ENCODE measurements at places on chromosomes 3 and 15.

DNA sequence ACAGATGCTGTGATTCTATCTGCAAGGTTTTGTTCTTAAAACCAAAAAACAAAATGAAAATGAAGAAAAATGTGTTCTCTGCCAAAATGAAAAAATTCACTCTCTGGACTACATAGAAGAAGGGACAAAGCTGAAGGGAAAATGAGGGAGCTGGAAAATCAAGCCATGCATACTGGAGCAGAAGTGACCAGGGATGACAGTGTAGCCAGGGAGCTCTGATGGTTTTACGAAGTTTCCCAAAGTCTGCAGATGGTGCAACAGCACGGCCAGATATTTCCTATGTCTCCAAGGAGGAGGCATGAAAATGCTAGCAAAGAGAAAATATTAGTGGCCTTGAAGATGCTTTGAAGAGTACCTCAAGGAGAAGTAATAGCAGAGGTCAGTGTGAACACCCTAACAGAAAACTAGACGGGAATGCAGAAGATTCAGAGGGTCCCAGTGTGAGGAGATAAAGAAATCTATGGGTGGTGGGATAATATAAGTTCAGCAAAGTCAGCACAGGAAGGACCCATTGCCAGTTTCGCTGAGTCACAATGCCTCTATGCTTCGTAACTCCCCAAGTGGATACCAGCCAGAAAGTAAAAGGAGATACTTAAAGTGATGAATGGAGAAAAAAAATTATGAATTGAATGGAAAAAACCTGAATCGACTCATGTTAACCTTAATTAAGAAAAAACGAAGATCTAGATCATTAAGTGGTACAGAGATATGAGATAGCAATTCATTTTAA lies 39.0 kb upstream of the POMGNT2 start:
- no peak for DNase-seq

GRCh38 chr3:167355446-167355845 lies 24.7 kb downstream of the ZBBX start:
- DNase-seq: no peak

GRCh38 chr3:158700559-158700958 lies 28.1 kb upstream of the LXN start:
- DNase-seq: no peak

DNA sequence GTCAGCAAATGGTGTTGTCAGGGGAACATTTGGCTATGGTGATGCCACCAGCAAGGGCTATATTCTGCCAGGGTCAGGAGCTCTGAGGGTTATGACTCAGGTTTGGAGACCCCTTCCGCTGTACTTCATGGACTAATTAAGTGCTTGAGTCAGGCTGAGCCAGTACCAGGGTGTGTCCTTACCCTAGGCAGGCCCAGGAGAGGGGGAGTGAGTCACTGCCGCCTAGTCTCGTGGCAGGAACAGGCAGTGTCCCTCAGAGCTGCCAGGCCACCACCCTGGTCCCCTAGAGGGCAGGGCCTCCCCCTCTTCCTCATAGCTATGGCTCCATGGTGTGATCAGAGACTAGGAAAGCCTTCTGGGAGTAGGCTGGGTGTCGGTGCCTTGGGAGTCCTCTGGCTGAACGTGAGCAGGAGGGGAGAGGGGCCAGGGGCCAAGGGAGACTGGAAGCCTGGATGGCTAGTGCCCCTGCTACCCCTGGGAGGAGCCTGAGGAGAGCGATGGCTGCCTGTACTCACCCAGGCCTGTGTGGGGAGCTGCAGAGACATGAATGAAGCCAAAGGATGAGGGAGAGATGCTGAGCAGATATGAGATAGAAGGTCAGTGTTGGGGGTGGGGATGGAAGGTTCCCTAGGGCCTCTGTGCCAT lies 10.6 kb downstream of the MAPKAPK3 start:
- no peak for DNase-seq

DNA sequence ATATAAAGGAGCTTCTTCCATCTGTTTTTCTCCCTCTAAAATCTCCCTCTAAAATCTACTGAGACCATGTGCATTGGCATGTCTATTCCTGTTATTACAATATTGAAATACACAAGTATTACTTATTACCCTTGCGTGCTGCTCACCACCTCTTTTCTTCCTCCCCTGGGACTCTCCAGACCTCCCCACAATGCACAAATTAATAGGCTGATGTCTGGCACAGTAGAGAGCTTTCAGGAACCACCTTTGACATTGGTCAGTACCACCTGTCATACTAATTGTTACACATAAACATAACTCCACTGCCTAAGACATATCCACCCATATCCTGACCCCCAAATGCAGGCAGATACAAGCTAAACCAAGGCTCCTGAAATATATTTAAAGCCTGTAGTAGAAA lies 722.6 kb downstream of the FHIT start:
- no peak for DNase-seq

GRCh38 chr3:148319960-148320359 lies 377.7 kb upstream of the AGTR1 start:
- DNase-seq: no peak

GRCh38 chr3:62708638-62709373 lies 166.4 kb downstream of the CADPS start:
- DNase-seq: no peak

DNA sequence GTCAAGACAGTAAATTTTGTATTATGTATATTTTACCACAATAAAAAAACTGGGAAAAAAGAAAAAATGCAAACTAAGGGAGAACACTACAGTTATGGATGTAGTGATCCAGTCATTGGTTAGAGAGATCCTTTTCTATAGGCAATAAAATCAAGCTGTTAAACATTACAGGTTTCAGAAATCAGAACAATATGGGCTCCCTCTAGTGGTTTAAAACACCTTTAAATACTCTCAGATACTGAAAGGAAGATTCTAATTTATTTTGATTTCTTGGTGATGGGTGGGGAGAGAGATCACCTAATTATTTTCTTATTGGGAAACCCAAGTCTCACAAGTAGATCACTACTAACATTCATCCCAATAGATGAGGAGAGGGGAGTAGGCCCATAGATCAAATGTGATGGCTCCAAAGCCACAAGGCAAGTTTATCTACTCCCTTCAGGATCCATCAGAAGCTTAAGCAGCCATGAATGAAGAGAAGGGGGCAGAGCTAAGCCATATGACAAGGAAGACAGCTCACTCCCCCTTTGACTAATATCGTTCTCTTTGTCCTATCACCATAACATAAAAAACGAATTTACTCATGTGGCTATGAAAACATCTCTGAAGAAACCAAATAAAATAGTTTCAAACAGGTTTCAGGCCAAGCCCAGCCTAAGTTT lies 118.6 kb downstream of the ANO10 start:
- no peak for DNase-seq

DNA sequence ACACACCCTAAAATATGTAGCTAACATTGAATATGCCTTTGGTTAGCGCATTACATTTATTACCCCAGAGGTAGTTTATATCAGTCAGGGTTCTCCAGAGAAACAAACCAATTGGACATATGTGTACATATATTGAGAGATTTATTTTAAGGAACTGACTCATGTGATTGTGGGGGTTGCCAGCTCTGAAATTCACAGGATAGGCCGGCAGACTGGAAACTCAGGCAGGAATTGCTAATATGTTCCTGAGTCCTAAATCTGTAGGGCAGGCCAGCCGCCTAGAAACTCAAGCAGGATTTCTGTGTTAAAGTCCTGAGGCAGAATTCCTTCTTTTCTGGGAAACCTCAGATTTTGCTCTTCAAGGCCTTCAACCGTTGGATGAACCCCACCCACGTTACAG lies 189.7 kb downstream of the CDIN1 start:
- DNase-seq: no peak

GRCh38 chr15:50790778-50791453 lies 25.4 kb upstream of the SPPL2A start:
- DNase-seq: no peak

GRCh38 chr15:99148851-99149276 lies 44.0 kb downstream of the SYNM start:
- no peak for DNase-seq

GRCh38 chr3:62546266-62546665 lies 172.9 kb upstream of the FEZF2 start:
- DNase-seq: no peak

DNA sequence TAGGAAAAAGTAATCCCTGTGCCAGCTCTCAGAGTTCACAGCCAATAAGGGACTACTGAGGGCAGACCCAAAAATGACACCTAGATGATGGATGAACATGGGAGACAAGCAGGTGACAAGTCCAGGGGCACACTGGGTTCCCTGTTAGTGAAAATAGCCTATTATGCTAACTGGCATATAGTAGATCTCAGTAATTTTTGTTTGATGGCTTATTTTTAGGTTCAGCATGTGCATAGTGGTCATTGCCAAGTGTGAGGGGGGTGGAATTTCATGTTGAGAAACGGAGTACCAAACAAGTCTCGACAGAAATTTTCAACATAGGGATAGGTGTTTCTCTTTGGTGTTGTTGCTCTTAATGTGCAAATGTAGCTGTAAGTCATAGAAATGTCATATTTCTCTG lies 6.4 kb upstream of the ITGB5 start:
- no peak for DNase-seq

DNA sequence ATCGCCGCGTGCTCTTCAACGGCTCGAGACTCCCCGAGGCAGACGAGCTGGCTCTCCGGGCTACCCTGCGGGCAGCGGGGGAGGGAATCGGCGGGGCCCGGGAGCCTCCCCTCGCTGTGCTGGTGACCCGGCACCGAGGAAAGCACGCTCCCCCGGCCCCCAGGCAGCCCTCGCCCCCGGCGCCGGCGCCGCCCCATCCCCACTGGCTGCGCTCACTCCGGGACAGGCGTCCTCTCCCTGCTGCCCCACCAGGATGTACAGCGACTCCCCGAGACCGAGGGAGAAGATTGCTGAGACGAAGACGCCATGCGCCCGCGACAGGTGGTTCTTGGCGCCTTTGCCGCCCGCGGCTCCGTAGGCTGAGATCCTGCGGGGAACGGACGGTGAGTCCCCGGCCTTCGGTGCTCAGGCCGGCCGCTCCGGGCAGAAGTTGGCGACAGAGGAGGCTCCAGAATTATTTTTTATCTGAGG lies 1.7 kb downstream of the LTK start:
- no peak for DNase-seq

GRCh38 chr15:101686718-101687117 lies 34.5 kb upstream of the TM2D3 start:
- DNase-seq: no peak

DNA sequence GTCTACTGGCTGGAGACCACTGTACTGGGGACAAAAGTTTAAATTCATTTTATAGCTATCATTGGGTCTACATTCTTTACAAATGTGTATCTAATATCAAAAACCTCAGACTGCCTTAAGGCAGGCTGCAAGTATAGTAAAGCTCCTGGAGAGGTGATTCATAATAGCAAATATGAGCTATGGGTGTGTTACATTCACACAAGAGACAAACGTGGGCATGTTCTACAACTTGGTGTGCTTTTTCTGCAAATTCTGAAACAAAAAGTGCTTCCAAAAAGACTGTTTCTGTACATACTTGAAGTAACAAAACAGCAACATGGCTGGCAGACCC lies 1101.4 kb downstream of the ROBO1 start:
- DNase-seq: no peak

DNA sequence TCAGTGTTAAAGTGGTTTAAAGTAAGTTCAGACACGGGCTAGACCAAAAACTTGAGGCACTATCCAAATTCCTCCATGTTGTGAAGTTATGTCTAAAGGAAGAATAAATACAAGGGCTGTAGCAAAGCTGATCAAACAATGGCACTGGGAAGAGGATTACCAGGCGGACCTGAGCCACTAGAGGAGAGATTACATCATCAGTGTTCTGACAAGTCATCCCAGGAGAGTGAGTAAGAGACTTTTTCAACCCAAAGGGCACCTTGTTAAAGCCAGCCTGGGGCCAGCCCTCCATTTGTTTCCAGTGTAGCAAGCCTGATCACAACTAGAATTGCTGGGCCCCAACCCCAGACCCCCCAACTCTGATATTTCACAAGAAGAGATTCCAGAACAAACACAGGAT lies 166.9 kb downstream of the DCLK3 start:
- DNase-seq: no peak

- DNase-seq: no peak
Measured at GRCh38 chr15:73928971-73929627, 2.8 kb downstream of the LOXL1 start.

DNA sequence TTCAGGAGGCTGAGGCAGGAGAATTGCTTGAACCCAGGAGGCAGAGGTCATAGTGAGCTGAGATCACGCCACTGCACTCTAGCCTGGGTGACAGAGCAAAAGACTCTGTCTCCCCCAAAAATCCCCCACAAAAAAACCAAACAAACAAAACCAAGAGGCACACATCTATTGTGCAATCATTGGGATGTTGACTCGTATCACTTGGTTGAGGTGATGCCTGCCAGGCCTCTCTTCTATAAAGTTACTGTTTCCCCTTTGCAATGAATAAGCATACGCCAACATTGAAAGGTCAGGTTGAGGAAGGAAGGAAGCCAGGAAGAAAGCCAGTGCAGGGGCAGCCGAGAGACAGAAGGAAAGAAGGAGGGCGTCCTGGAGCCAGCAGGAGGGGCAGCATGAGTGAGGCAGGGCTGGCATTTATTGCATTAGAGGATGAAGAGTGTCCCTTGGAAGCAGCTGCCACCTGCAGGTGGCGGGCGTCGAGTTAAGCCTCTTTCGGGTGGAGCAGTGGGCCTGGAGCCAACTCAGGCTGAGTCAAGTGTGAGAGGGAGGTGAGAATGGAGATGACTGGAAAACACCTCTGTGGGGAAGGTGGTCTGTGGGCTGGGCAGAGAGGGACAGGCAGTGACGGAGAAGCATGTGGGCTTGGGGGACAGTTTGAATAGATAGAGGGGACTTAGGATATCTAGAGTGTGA lies 8.3 kb upstream of the CSPG4 start:
- no peak for DNase-seq

- DNase-seq: no peak
Measured at GRCh38 chr15:89007989-89008388, 80.3 kb upstream of the ABHD2 start.

- DNase-seq: no peak
Measured at GRCh38 chr3:71057526-71057894, 526.0 kb downstream of the FOXP1 start.

GRCh38 chr3:185687271-185687878 lies 101.3 kb downstream of the SENP2 start:
- DNase-seq: no peak

- no peak for DNase-seq
Measured at GRCh38 chr3:36380221-36381031, at the start of gene STAC. Gene STAC (plus strand): TSS chr3:36380504. CDS start chr3:36380644, 140 bp downstream.

DNA sequence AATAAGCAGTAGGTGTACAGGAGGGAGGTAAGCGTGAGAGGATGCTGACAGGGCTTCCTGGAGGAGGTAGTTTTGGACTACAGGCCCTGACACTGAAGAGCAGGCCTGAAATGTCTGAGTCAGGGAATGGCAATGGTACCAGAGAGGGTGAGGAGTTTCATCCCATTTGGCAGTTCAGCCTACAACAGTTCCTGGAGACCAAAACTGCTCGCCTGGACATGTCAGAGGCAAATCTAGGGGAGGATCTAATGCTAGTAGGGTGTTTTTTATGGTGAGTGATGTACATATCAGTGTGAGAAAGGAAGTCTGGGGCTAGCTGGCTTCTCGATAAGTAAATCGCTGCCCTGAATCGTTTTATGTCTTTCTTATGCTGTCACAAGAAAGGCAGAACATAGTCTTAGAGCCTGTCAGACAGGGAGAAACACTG lies 13.8 kb upstream of the TNFSF10 start:
- no peak for DNase-seq
